ENCODE measurements at places on chromosomes 5 and 9.

DNA sequence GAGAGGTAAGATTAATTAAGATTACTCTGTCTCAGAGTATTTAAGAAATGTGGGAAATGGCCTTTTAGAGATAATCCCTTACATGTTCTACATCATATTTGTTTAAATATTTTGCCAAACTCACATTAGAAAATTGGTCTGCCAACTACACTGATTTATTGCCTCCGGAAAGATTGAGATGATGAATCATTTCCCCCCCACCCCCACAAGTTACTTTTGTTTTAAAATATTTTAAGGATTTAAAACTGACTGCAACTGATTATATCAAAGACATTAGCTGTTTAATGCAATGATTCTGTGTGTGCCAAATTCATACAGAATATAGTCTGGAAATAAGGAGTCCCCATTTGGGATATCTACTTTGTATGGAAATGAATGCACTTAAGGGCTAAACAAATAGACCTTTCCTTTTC, 674.4 kb downstream of the PRR16 start:
- no peak for DNase-seq

GRCh38 chr9:117535434-117535833, 120.6 kb upstream of the ASTN2 start:
- DNase-seq = no peak

DNA sequence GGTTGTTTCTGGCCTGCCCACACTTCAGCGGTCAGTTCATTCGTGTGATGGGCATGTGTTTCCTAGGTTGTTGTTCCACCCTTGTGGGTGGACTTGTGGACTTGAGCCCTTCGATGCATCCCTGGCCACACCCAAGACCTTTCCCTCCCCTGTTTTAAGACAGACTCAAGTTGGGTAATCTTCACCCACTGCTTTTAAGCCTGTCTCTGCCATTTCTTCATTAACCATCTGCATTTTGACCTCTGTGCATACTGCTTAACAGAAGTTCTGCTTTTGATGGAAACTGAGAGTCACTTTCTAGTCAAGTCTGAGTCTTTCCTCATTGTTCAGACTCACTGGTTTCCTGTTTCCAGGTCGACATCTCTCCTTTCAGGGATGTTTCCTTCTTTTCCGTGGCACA, 233.7 kb downstream of the ARHGEF28 start:
- no peak for DNase-seq

DNA sequence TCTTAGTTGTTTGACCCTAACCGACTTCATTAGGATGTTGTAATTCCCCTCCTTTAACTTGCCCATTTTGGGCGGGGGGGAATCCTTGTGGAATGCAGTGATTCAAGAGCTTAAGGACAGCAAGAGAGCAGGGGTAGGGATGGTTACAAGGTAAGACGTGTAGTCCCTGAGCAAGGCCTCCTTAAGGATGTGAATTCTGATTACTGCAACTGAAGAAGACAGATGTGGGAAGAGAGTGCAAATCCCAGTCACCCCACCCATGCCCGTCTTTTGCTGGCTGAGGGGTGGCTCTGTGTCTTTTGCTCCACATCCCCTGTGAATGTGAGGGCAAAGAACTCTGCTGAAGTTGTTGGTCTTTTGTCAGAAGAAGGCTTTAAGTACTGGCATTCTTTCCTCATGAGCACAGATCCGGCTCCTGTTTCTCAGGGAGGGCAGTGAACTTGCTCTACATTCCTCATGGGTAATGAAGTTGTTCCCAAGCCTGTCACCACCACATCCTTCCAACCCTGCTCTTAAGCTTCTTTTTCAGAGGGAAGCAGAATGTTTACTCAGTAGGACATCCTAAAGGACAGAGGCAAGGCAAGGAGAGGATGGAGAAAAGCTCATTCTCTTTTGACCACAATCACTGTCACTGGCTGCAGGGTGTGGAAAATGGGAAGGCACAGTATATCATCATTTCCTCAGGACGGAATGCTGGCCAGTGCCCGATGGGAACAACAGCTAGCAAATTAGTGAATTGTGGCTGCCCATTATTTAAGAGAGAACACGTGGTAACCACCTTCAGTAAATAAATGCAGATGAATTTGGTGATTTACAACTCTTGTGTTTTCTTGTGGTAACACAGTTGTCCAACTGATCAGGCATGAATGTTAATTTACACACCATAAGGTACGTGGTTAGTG, 61.5 kb downstream of the RAI14 start:
- no peak for DNase-seq

- DNase-seq = no peak
These were observed 243.8 kb upstream of the WWC1 start for GRCh38 chr5:168047669-168048111.

DNA sequence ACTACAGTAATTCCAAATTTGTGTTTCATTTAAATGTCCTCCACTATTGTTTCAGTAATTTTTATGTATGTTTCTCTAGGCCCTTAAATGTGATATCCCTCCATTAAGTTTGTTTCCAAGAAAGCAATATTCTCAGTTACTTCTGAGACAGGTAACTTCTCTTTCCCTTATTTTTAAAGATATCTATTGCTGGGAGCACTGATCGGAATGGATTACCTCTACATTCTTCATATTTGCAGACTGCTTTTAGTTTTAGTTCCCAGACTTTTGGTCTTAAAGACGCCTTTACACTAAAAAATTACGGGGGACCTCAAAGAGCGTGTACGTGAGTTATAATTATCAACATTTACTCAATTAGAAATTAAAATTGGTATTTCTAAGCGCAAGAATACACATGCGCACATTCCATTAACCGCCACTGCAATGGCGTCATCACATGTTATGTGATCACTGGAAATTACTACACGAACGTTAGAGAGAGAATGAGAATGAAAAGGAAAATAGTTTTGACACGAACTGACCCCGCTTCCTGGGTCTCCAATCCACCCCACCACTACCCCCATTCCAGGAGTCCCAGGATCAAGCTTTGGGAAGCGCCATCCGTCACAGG, 519 bp upstream of the RAD50 start:
- DNase-seq = no peak

DNA sequence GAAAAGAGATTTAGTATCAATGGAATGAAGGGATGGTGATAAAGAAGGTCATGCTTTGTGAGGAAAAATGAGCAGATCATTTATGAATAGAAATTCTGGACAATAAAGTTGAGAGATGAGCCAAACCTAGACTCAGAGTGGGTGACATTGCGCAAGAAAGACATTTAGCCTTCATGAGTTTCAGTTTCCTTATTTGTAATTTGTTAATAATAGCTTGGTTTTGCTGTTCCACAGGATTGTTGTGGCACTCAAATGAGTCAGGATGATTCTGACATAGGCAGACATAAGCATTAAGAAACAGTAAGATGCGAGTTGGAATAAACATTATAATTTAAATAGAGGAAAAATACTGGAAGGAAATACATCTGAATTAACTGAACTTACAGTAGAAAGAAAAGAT, 34.8 kb downstream of the ITGA2 start:
- no peak for DNase-seq

DNA sequence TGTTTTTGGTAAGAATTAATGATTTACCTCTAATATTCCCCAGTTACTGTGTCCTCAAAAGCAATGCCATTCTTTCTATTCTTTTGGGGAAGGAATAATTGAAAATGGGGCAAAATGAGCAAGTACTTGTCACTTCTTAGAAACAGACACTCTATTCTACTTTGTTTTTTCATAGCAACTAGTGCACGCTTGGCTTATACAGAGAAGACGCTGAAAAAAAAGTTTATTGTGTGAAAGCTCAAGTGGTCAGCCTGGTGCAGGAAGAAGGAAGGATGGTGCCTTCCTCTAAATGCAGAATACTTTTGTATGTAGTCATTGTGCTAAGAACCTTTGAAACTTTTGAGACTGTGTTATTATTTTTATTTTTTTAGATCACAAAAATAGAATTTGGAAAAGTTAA, 29.6 kb downstream of the ANKDD1B start:
- DNase-seq = no peak

GRCh38 chr9:136533775-136534157, 12.1 kb downstream of the NOTCH1 start:
- DNase-seq = no peak

DNA sequence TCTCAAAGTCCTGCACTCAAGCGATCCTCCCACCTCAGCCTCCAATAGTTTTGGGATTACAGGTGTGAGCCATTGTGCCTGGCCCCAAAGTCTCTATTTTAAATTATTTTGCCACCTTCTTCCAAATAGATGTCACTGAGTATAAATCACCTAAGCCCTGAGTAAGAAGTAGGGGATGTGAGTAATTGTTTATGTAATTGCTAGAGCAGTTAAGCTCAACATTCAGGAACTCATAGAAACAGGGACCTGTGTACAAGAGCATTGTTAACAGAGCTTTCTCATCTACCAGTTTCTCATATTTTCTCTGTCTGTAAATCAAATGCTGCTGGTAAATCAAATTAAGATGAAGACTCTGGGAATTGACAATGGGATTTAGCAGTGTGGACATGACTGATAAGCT, 26.3 kb downstream of the CDK7 start:
- no peak for DNase-seq

GRCh38 chr5:78604689-78605285, 43.8 kb downstream of the LHFPL2 start:
- DNase-seq = no peak

- DNase-seq = peak; percentile 47
These were observed 13.2 kb upstream of the SLC25A48 start for GRCh38 chr5:135821061-135821801.

DNA sequence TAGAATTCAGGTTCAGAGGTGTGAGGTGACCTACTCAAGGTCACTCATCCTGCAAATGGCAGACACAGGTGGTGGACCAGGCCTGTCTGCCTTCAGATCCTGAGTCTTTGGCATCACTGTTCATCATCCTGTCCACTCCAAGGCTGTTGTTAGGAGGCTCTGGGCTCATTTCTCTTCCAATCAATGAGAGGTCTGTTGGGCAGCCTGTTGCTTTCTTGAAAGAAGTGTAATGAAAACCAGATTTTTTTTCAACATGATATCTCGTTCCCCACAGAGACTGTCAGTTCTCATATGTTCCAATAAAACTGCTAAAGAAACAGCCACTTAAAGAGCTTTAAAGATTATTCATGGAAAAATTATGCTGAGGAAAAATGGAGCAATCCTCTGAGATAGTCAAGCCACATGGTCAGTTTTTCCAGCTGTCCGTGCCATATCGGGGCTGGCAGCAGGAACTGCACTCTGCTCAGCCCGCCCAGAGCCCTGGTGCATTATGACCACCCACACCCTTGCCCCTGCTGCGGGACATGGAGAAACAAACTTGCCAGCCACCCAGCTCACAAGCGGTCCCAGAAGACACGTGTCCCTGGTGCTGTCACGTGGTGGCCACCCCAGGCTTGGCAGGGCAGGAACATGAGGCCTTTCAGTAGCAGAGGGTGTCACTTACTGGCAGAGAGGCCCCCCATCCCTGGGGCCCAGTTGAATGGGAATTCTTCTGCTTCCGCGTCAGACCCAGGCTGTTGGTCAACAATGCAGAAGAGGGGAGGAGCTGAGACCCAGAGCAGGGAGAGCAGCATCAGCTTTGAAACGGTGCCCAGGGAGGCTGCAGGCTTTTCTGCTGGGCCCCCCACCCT, 63.7 kb upstream of the ANGPTL2 start:
- DNase-seq = no peak

DNA sequence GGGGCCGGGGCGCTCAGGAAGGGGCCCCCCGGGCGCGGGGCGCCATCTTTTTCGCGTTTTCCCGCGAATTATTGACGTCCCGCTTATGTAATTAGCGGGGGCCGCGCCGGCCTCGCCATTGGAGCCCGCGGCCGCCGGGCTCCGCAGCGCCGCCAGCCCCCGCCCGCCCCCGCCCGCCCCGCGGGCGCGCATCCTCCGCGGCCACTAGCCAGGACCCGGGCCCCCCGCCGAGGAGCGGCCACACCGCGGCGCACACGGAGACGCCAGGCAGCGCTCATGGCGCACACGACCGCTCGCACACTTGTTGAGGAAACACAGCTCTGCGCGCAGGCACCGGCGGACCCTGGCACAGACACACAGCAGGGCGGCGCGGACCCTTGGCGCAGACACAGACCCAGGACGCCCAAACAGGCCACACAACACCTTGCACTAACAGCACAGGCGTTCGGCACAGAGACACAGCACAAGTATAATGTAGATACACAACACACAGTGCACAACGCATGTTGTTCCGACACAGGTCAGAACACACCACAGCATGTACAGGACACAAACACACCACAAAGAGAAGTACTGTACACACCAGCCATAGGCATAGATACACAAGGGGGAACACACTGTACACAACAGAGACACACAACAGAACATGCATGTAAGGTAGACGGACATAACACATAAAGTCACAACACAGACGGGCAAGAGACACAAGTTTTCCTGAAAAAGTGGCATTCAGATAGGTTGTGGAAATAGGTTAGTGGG, 467 bp upstream of the PHF19 start:
- no peak for DNase-seq

DNA sequence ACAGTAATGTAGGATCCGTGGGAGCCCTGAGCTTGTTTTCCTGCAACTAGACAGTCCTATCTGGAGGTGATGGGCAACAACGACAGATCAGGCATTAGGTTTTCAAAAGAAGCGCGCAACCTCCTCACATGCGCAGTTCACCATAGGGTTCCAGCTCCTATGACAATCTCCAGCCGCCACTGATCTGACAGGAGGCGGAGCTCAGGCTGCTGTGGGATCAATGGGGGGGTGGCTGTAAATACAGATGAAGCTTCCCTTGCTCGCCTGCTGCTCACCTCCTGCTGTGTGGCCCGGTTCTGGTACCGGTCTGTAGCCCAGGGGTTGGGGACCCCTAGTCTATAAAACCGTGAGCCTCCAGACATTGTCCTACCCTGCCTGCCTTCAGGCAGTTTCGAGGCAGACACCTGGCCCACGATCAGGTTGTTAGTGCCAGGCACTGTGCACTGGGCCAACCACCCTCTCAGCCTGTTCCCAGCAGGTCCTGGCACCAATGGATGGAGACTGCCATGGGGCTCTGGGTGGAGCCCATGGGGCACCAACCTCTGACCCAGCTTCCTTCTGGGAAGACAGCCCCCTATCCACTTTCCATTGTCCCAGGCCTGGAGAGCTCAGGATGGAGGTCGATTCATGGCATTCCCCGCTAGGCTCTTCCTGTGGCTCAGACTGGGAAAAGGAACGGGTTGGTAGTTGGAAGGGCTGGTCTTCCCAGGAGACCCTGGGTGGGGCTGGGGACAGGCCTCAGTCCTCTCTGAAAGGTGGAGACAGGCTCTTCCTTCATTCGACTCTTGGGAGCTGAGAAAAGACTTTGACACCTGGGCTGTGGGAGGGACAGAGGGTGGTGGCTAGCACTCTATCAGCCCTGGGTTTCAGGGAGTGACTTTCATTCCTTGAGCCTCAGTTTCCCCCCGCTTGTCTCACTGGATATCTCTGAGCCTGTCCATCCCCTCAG, 1.7 kb downstream of the ENDOG start:
- no peak for DNase-seq

All from NCI-H2107 (cell line).